ENCODE measurements at places on chromosomes 12 and 14. TPM values are rescaled to one million over a fixed set of nuclear protein-coding genes. Genes with fewer than 3 reads are reported as not detected.

GRCh38 chr12:130073721-130074120 lies 88.5 kb upstream of the FZD10 start:
- DNase-seq, result no peak

GRCh38 chr14:101627915-101628262 lies 66.6 kb downstream of the DIO3 start:
- DNase-seq, result no peak

PLEKHD1 gene
- not detected for total RNA-seq

DNA sequence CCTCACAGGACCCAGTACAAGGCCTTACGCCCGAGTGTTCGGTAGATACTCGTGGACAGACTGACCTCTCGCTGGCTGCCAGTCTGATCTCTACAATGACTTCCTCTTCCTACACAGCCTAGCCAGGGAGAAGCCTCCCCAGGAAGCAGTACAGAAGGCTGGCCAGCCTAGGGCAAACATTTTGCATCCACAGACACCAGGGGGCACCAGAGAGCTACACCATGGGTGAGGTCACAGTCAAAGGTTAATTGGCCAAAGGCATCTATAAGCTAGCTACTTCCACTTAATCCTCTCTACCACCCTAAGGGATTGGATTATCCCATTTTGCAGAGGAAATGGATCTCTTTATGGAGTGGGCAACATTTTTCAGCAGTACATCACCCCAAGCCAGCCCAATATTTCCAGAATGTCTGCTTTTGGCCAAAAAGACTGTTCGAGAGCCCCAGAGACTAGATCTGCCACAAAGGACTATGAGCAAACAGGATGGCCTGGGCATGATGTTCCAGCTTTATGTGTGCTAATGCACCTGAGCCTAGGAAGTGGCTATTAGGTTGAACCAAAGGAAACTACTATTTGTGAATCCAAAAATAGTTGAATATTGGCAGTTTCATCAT lies 14.6 kb upstream of the PNMA1 start:
- DNase-seq, result peak; percentile 85

PAPLN gene
- 1.7 TPM for total RNA-seq

ERP27 gene
- not detected for total RNA-seq

DNA sequence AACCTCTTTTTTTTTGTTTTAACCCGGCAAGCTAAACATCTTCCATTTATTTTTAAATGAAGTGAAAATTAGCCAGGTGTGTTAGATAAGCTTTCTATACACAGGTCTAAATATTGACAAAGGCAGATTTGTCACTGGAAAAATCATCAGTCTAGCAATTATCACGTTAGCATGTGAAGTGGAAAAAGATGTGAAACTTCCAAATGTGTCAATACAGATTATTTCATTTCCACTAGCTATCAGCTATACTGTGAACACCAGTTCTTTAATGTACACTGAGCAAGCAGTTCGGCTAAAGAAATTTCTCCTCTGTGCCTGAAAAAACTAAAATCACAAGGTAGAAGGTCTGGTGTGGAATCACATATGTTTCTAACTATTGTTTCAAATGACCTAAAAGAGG lies 96.6 kb upstream of the G2E3 start:
- no peak for DNase-seq

DNA sequence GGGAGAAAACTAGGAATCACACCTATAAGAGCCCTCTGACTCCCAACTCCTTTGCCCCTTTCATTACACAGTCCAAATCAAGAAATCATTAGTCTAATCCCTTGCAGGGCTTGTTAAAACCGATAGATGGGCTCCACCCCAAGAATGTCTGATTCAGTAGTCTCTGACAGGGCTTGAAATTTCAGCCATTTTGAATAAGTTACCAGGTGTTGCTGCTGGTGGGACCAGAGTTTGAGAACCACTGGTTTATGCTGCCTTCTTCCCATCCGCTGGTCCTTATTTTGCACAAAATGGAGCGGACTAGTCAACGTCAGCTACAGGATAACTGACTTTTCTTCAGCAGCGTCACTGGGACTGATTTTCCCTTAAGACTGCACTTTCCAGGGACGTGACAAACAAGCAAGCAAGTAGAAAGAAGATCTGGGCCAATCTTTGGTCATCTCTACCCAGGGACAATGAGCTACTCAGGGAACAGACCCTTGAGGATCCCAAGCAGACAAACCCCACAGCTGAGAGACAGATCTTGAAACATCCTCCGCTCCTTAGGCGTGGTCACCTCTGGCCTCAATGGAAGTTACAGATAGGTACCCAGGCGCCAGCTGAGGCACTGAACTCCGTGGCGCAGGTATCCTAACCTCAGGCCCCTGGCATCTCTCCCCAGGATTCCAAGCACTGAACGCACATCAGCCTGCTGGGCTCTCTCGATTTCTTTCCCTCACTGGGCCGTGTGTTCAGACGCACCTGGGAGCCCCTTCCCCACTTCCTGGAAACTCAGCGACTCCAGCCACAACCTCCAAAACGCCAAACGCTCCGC lies 900 bp downstream of the KCTD10 start:
- no peak for DNase-seq

- DNase-seq, result peak; percentile 18
These were observed 18.9 kb upstream of the CD27 start for GRCh38 chr12:6425590-6426531.

APOF gene
- total RNA-seq, result 0.40 TPM

PLBD1 gene
- total RNA-seq, result 1.9 TPM

DNA sequence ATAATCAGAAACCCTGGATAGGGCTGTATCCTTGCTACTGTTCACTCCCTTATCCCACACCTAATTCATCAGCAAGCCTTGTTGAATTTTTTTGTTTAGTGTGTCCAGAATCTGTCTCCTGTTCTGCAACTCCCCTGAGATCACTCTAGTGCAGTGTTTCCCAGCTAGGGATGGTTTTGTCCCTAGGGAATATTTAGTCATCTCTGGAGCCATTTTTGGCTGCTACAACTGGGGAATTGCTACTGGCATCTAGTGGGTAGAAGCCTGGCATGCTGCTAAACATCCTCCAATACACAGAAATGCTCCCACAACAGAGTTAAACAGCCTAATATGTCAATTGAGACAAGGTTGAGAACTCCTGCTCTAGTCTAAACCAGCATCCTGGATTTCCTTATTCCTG lies 248.0 kb downstream of the NPAS3 start:
- no peak for DNase-seq

DNA sequence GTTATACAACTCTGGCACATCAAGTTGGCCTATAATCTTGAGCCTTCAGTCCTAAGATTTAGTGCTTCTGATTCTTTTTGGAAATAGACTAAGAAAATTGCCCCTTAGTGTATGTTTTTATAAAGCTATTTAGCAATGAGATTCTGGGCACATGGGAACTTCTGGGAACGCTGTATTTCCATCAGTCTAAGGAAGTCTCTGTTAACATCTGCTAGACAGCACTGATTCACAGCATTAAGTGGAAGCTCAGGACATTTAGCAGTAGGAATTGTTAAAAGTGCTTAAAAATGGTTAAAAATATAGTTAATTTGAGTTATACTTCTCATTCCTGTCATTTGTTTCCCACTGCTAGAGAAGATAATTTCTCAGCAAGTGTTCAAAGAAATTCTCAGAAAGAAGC lies 579.1 kb downstream of the SLC16A7 start:
- no peak for DNase-seq

DNA sequence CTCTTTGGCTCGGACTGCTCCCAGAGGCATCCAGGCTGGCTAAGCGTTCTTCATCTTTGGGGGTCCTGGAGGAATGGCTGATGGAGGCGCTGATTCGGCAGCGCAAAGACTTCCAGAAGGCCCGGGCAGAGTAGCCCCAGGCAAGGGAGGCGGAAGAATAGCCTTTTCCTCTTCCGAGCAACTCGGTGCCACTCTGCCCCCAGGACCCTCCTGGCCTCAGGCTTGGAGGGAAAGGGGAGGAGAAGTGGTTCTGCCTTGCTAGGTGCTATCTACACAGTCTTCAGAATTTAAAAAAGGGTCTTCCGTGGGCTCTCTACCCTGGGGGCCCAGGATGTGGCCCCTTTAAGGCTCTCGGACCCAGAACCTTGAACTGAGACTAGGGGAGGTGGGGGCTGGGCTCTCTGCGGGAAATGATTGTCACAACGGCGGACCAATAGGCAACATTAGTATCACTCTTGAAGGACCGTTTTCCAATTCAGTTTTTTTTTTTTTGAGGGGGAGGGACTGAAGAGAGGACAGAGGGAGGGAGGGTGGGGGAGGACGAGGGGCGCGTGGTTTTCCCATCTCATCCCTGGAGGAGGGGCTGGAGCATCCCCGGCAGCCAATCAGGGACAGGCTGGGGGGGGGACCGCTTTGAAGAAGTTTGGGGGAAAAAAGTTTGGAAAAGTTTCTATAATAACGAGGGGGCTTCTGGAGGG lies at the start of gene NFATC4:
NFATC4 (plus strand) TSS at position 671 of the 698 bp plus-strand sequence. CDS start 157 bp downstream, outside the sequence.
- peak; percentile 90 for DNase-seq

DNA sequence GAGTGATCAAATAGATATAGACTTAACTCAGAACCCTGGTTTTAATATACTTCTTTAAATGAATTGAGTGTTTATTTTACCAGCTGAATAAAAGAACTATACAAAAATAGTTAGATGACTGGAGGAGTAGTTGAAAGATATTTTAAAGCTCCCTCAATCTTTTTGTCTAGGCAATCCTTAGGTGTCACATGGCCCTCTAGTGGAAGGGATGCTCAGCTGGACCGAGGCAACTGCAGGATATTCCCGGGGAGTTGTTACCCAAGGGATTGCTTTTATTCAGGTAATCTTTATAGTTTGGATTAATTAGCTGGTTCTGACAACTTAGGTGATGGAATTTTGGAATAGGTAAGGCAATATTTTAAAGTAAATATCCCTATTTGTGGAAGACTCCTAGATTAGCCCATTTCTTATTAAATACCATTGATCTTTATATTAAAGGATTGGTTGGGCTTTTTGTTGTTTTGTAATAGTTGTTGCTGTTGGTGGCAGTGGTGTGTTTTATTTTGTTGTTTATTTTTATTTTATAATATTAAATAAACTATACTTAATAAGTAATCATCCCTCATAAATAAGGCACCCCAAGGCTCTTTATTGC lies 57.1 kb downstream of the ZDHHC17 start:
- peak; percentile 35 for DNase-seq

- peak; percentile 10 for DNase-seq
These were observed 512.4 kb upstream of the TMPO start for GRCh38 chr12:98002887-98003493.

DNA sequence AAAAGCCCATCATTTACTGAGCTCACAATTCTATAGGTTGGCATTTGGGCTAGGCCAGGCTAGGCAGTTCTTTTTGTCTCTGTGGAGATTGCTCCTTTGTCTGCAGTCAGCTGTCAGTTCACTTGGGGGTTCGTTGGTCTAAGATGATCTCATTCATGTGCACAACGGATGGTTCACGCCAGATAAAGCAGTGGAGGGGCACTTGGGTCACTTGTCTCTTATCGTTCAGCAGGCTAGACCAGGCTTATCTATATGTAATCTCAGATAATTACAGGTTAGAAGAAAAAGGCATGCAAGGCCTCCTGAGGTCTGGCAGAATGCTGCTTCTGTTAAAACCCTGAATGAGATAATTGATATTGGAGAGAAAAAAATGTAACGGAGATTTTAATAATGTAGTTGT lies 119.0 kb upstream of the ATP2B1 start:
- peak; percentile 13 for DNase-seq

KRT73 gene
- total RNA-seq, result not detected

REC8 gene
- total RNA-seq, result not detected

RGS6 gene
- total RNA-seq, result not detected

GDF3 gene
- not detected for total RNA-seq

Measured in Daoy (cell line).